ENCODE measurements at places on chromosomes 13 and 19.

DNA sequence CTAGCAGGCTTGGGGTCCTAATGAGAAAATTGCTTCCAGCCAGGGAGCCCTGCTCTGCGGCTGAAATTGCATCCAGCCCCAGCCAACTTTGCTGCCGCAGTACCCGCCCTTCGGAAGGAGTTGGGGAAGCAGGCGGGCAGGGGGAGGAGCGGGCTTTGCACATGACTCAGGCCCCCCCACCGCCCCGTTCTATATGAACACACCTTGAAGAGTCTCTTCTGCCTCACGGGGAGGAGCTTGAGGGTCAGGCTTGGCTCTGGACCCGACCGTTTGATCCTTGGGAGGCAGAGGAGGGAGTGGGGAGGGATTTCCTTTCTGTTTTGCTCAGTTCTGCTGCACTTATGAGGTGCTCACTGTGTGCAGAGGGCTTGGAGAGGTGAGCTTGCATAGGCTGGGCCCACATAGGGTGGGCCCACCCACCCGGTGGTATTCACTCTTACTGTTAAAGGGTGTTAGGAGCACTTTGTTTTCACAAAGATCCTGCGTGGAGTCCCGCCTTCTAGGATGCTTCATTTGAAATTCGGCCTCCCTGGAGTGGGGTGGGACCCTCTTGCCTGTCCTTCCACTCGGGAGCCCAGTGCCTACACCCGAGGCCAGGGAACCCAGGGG, 46.5 kb downstream of the LYL1 start:
- no peak for ATAC-seq

GRCh38 chr19:51327066-51328001, 14.6 kb downstream of the VSIG10L start:
- ATAC-seq: peak; percentile 43

GRCh38 chr13:32134241-32135055, 102.9 kb downstream of the FRY start:
- no peak for ATAC-seq

- ATAC-seq: no peak
Measured at GRCh38 chr19:39473443-39473960, 7.1 kb upstream of the TIMM50 start.

- ATAC-seq: no peak
Measured at GRCh38 chr13:43244481-43244880, 221.1 kb downstream of the DNAJC15 start.

DNA sequence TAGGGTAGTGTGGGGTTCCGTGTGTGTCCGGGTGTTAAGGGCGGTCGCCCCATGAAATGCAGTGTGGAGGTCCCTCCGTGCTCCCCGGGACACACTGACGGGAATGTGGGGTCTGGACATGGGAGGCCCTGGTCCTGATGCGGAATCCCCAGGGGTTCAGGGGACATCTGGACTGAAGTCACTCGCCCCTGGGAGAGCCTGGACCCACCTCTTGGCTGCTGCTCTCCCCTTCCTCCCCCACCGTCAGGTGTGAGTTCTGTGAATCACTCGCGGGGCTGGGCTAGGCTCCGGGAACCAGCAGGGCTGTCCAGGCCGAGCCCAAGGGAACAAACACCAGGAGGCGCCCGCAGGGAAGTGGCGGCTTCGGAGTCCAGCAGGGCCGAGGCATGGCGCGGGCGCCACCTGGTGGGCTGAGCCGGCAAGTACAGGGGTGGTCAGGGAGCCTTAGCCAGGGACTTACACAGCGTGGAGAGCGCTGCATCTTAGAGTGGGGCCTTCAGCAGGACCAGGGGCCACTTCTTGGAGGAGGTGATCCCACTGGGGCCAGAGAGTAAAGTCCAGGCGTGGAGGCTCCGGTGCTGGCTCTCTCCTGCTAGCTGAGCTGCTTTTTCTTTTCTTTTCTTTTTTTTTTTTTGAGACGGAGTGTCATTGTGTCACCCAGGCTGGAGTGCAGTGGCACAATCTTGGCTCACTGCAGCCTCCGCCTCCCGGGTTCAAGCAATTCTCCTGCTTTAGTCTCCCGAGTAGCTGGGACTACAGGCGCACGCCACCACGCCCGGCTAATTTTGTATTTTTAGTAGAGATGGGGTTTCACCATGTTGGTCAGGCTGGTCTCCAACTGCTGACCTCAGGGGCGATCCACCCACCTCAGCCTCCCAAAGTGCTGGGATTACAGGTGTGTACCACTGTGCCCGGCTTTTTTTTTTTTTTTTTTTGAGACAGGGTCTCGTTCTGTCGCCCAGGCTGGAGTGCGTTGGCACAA, 20.1 kb downstream of the WTIP start:
- peak; percentile 92 for ATAC-seq

GRCh38 chr13:40127476-40127875, 472.0 kb downstream of the COG6 start:
- ATAC-seq: no peak

GRCh38 chr13:48506092-48506701, 26.7 kb downstream of the RCBTB2 start:
- ATAC-seq: peak; percentile 18

- no peak for ATAC-seq
Measured at GRCh38 chr19:45882652-45883585, 3.0 kb downstream of the IRF2BP1 start.

DNA sequence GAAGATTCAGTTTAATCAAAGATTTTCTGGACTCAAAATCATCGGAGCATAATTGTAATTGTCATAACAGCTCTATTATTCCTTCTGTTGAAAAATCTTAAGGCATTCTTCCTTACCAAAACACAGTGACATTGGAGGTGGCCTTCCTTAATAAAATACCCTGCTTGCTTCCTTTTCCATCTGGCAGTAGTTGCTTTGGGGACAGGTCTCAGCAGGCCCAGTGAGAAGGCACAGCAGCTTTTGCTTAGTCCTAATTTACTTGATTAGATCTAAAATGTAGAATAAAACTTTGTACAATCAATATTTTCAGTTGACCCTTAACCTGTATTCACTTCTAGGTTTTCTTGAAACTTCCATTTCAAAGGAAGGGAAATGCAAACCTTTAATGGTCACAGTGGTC, 471.6 kb downstream of the PCDH20 start:
- no peak for ATAC-seq

- ATAC-seq: no peak
Measured at GRCh38 chr19:44927746-44928145, 13.3 kb downstream of the APOC1 start.

- ATAC-seq: peak; percentile 1
Measured at GRCh38 chr19:39342647-39343305, 555 bp downstream of the SAMD4B start.

DNA sequence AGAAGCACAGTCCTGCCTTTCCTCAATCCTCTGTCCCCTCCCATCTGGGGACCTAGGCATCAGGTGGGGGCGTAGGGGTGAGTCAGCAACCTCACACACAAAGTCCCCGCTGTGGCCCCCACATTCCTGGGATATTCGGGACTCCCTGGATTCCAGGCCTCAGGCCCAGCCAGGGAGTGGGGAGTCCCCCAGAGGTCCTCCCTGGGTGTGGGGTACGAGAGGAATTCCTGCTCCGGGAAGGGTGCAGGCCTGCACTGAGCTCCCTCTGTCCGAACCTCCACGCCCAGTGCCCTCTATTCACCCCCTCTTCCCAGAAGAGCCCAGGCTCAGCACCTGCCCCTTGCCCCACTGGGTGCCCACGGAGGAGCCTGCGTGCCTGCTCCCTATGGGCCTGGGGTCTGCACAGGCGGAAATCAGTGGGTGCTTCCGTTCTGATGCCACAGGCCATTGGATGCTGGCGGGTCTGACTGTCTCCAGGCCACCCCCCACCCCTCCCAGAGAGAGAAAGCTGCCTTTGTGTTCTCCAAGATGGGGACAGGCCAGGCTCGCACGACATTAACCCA, 3.4 kb downstream of the CADM4 start:
- no peak for ATAC-seq

- ATAC-seq: no peak
Measured at GRCh38 chr19:41682437-41682836, 5.6 kb downstream of the CEACAM7 start.

DNA sequence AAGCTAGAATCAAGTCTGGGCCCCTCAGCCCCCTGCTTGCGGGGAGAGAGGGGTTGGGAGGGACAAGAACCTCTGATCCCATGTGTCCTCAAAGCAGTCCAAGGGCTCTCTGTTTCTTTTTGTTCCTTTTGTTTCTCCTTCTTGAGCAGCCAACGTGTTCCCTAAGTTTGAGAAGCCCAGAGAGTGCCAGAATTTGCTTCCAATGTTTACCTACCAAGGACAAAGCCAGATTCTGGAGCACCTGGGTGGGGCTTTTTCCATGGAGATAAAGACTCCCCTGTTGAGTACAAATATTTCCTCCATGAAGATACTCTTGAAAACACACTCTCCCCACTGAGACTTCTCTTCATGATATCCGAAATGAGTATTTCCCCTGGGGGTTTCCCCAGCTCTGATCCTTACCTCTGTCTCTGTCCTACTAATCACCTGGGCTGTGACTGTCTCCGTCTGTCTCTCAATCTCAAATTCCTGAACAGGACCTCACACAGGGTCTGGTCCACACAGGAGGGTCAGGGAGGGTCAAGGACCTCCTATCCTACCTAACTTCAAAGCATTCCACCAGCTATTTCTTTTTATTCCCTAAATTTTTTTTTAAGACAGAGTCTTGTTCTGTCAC, 27.4 kb downstream of the CD177 start:
- ATAC-seq: no peak

DNA sequence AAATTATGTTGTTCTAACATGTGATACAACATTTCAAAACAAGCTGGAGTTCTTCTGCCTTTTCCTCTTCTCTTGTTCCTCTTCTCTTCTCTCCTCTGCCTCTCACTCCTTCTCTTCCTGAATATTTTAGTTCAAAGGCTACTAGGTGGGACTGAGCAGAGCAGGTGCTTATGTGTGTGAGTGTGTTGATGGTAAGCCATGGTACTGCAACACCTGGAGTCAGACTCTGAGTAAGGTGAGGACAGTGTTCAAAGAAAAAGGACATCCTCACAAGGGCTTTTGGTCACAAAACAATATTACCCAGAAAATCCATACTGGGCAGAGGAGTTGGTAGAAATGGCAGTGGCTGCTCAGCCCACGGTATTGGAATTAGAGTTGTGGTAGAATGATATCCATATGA, 1188.7 kb downstream of the SLITRK1 start:
- no peak for ATAC-seq

GRCh38 chr13:53694814-53695532, 666.4 kb downstream of the OLFM4 start:
- ATAC-seq: no peak

DNA sequence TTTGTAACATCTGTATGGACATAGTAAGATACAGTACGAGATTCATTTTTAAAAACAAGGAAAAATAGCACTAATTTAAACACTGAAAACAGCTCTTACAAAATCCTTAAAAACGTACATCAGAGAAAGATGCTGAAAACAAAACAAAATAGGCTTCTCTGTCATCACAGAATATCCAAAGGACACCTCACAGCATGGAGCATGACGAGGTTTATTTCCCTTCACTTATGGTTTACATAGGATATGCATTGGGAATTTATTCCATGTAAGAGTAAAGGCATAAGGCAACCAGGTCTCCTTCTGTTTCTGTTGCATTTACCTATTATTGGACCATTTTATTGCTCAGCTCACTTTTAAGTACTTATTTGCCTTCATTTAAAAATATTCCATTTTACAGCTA, 3.0 kb downstream of the KCTD12 start:
- no peak for ATAC-seq

DNA sequence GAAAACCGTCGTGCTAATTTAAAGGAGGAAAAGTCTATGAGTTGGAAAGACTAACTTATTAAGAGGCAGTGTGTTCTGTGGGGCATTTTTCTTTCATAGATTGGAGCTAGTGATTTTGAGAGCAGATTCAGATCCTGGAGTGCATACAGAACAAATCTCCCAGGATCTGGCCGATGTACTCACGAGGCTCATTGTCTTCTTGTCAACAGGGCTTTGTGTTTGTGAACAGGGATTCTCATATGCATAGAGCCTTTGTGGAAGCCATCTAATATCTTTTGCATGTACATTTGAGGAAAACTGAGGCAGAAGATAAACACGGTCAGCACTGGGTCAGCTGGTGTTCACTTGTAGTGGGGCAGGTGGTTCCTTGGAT, 482.9 kb upstream of the TSHZ3 start:
- no peak for ATAC-seq

DNA sequence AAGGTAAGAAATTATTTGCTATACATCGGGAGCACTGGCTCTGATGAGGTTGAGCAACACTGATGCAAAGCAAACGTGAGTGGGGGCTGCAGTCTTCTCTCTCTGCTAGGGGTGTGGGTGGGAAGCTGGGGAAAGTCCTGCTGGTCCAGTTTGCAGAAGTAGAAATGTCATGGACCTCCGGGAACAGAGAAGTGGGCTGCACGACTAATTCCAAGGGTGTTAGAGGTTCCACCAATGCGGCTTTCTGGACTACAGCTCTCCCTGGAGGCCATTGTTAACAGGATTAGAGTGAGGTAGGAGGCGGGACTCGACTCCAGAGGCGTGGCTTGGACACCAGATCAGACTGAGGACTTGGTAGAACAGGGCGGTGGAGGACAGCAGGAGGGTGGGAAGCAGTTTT, 5.7 kb upstream of the FBXO27 start:
- no peak for ATAC-seq

GRCh38 chr13:48739386-48739964, 85.7 kb downstream of the CYSLTR2 start:
- ATAC-seq: no peak

DNA sequence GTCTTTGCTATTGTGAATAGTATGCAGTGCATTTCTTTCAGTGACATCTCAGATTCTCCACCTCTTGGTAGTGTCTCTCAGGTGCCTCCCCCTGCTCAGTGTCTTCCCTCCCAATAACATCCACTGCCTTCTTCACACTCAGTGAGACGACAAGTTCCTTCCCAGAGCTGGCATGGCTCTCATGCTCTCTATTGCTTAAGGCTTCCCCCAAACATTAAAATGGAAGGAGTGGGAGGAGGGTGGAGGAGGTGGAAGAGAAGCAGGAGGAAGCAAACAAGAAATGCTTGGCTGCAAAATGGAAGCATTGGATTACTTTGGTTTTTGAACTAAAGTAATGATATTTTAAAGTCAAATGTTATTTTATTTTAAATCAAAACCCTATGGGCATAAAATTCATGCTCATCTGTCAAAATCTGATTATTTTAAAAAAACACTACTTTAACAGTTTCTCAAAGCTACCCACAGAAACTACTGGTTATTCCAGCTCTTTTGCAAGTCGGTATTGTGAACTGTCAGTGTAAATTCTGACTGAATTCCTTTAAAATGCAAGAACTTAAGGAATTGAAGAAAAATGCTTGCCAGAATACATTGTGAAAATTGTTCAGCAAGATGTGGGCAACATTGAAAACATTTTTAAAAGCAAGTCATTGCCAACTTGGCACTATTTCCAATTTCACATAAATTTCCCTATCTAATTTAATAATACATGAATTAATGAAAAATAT, 727.6 kb upstream of the ARGLU1 start:
- no peak for ATAC-seq

- ATAC-seq: no peak
Measured at GRCh38 chr19:27964185-27964584, 1248.8 kb downstream of the UQCRFS1 start.

DNA sequence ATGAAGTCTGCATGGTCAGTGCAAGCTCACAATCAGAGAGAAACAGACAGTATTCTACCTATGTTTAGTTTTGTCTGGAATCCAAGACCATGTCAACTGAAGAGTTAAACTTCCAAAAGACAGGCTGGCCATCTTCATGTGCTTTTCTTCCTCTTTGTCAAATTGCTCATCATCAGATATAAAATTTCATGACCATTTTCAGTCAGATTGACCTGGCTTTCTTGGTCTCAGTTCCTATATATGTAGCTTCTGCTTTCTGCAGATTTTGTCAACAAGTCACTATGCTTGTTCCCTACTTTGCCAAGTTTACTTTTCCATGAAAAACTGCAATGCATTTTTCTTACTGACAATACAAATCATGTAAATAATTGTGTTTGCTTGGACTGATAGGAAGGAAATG, 13.9 kb downstream of the SLC46A3 start:
- ATAC-seq: no peak

GRCh38 chr13:111215081-111216047, 100.3 kb downstream of the ARHGEF7 start:
- no peak for ATAC-seq
